Activated CD4-positive, alpha-beta T cell treated with anti-CD3 and anti-CD28 coated beads, Interleukin-2, Interleukin-6, amounts not matched to agents 100 ng/mL and 50 ng/mL, durations not matched to agents 16 hours and 8 hours (primary cell): ENCODE measurements at places on chromosomes 1 and 21.

GRCh38 chr21:39641827-39642450 lies 29.2 kb downstream of the B3GALT5 start:
- DNase-seq, result no peak

DNA sequence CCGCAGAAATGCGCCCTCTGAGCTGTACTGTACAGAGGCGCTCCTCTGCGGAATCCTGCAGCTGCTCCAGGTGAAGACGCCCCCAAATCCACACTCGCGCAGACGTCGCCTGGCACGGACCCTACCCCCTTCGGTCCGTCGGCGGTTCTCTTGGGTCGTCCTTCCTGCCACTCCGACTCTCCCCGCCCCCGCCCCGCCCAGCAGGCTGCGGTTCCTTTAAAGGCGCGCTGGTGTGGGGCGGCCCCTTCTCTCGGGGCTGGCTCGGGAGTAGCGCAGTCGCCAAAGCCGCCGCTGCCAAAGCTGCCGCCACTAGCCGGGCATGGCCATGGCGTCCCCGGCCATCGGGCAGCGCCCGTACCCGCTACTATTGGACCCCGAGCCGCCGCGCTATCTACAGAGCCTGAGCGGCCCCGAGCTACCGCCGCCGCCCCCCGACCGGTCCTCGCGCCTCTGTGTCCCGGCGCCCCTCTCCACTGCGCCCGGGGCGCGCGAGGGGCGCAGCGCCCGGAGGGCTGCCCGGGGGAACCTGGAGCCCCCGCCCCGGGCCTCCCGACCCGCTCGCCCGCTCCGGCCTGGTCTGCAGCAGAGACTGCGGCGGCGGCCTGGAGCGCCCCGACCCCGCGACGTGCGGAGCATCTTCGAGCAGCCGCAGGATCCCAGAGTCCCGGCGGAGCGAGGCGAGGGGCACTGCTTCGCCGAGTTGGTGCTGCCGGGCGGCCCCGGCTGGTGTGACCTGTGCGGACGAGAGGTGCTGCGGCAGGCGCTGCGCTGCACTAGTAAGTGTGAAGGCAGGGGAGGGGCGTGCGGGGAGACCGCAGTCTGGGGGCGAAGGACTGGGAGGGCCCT lies at the start of gene RASSF5:
Gene RASSF5, plus strand, starts transcription at position 248 of the 846 bp plus-strand sequence. Its CDS starts 72 bp downstream, at position 320.
- DNase-seq, result peak; percentile 91

- DNase-seq, result no peak
Measured at GRCh38 chr1:66265796-66266195, 268.2 kb upstream of the SGIP1 start.

GRCh38 chr21:14739590-14739989 lies 193.5 kb upstream of the SAMSN1 start:
- DNase-seq, result no peak

GRCh38 chr1:41358131-41359021 lies 2.9 kb upstream of the FOXO6 start:
- DNase-seq, result no peak
